ENCODE measurements at places on chromosomes 2 and 18.

GRCh38 chr2:86042256-86043168 lies 63.2 kb downstream of the POLR1A start:
- DNase-seq, result no peak

GRCh38 chr18:53261241-53261640 lies 921.2 kb downstream of the DCC start:
- DNase-seq, result no peak

GRCh38 chr2:135066710-135067109 lies 14.6 kb downstream of the RAB3GAP1 start:
- no peak for DNase-seq

DNA sequence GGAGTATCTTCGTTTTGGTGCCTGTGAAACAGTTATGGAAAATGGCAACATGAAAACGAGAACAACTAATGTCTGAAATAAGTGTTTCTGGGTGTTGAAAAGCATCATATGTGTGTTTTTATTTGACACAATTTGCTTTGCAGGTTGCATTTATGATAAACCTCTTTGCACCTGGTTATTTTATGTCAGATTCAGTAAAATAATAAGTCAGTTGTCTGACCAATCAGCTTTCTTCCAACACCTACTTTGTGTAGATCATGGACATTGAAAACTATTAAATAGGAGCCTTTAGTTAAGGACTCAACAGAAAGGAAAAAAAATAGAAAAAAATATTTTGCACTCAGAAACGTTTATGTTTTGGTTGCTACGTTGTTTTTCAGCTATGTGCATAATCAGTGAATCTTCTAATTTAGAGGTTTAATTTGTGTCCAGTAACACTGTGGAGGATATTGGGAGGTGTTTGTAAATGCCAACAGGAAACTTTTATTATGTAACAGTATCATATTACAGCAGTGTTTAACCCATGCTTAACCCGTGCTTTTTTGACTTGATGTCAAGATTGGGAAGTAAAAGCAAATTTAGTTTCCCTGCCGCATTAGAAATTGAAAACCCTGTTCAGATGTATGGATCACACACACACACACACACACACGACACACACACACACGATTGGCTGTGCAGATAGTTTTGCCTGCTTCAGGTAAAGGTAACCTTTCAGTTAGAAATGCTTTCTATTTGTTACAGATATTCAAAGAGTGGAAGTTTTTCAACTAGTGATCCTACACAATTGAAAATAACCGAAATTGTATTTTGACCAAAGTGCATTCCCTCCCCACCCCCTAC lies 2.6 kb downstream of the PKP4 start:
- DNase-seq, result no peak

- DNase-seq, result no peak
Measured at GRCh38 chr2:199101487-199101886, 356.3 kb downstream of the SATB2 start.

DNA sequence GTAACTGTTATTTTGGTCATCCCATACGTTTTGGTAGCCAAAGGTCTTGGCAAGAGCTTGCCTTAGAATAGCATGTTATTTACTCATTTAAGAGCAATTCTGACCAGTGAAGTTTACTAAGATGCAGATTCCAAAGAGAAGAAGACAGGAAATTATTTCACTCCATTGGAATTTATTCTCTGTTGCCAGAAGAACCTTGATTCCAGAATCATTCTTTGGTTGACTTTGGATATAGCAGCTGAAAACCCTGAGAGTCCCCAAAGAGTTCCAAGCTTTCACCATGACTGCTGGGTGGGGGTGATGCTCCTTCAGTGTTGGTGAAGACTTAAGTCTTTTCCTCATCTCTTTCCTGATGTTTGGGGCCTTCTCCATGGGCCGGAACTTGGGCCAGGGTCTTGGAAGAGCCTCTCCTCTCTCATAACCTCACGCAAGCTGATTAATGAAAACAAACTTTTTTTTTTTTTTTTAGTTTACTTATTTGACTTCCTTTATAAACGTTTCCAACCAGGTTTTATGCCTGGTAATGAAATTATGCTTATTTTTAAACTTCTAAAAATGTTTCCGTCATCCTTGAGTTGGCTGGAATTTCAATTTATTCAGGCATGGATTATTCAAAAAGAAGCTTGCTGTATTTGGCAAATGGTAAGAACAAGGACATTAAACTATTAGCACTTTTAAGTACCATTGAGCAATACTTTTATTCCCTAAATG lies 192.0 kb downstream of the MTX2 start:
- no peak for DNase-seq

DNA sequence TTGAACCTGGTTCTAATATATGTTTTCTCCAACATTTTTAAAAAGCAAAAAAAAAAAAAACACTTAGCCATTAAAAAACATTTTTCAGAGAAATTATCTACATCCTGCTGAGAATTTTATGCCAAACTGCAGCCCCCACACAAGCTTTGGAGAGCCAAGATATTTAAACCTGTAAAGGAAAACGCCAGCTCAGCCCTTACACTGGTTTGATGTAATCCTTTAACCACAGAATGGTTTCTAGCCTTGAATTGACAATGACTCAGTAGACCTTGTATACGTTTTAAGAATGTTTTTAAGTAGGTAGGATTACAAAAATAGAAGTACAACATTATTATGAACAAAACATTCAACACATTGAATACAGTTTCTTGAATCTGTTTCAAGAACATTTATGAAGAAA lies 113.6 kb downstream of the BABAM2 start:
- no peak for DNase-seq

DNA sequence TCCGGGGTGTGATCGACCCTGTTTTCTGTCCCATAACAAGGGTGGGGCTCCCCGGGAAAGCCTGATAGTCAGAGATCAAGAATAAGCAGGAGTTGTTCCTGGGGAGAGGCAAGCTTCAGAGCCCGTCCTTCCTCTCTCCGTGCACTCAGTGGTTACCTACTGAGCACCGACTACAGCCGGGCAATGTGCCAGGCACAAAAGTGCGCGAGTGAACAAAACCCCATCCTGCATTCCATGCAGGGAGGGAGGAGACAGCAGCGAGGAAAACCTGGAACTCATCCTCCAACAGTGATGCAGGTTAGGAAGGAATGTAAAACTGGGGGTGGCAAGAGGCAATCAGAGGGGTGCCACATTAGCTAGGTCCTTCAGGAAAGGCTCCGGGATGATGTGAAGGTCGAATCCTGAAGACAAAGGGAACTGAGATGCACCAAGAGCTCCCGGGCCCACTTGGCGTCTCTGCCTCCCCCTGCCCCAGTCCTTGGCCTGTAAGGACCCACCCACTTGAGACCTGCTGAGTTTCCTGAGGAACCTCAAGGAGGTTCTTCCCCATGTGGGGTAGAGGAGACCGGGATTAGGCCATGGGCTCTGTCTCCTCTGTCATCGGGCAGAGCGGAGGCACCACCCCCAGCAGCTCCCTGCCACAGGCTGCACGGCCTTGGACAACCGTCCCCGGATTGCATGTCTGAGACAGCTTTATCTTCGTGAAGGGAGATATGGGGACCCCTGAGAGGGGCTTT lies 198.2 kb downstream of the NDUFA10 start:
- DNase-seq, result peak; percentile 5

DNA sequence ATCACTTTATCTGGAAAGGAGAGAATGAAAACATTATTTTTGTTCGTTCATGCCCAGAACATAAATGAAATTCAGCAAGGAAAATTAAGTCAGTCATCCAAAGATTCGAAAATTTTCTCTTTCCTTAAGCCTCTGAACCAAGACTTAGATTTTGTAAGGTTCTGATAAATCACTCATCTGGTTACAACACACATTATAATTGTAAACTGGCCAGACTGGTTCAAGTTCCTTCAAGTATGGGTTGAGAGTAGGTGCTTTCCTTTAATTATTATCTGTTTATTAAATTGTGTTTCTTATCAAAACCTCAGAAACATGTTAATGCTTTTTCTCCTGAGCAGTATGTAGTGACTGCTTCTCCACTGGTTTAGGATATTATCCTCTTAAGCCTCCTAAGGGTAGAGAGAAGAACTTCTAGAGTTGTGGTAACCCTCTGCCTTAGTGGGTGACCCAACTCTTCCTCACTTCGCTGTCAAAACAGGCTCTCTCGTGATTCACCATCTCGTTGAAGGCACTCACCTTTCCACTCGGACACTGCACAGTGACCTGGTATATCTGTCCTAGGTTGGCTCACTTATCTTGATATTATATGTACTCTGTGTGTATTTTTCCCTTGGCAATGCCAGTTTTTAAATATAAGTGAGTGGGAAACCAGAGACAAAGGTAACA lies 325.9 kb downstream of the PAX3 start:
- no peak for DNase-seq

DNA sequence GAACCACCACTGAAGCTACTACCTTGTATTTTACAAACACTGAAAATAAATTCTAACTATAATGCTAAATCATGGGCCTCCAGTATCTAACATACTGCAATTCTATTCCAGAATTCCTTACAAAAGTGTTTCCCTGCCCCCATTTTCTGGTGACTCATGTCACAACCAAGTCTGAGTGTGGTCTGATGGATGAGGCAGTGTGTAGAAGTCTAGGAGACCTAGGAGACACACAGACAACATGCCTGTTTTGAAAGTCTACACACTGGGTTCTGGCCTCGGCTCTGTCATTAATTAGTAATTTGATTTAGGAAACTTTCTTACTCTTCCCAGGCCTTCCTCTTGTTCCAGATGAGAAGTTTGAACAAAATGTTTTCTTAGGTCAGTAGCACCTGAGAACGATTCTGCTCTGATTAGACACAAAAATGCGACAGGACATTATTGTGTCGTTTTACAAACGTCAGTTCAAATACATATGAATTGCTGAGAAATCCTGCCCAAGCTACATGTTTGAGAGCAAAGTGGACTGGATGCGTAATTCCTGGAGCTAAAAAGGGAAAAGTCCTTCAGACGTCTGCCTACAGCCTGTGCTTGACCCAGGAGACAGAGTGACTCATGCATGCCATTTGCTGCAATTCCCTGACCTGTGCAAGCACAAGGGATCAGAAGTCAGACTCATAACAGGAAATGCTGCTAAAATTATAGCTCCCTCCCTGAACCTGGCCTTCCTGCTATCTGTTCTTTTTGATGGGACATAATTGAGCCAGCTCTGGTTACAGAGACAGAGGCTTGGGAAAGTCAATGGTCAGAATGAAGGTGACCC lies 494.4 kb downstream of the SOX11 start:
- no peak for DNase-seq

DNA sequence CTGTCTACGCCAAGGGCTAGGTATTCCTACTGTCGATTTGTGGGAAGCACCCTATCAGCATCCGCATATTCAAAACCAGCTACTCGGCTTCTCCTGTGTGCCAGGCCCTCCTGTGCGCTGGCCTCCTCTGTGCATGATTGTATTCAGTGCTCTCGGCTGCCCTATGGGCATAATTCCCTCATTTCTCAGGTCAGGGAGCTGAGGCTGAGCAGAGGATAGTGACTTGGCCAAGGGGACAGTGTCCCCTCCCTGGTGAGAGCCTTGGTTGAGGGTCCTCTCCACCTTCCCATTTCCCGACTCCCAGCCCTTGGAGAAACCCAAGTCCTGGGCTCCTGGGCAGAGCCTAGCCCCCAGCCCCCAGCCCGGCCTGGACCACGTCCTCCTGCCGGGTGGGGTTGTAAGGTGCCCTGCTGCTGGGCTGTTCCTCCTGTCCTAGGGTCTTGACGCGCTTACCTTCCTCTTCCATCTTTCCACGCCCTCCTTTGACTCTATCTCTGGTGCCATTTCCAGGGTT lies 6.3 kb upstream of the HS6ST1 start:
- DNase-seq, result no peak

DNA sequence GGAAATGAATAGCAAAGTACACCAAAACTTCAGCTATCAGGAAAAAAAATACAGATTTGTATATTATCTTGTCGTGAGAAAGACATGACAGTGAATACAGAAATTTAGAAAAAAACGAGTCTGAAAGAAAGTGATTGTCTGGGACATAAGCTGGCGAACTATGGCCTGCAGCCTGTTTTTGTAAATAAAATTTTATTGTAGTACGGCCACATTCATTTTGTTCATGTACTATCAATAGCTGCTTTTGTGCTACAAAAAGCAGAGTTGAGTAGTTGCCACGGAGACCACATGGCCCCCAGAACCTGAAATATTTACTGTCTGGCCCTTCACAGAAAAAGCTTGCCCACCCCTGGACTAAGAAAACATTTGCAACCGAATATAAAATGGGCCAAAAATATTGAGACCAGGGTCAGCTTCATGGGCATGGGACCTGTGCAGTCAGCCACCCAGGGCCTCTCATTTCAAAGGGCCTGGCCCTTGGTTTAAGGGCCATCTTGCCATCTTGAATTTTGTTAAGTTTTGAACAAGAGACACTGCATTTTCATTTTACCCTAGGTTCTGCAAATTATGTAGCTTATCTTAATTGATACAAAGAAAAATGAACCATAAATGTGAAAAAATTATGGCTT lies 17.9 kb downstream of the ANTXR1 start:
- no peak for DNase-seq

- no peak for DNase-seq
Measured at GRCh38 chr2:239256350-239256743, 144.5 kb downstream of the HDAC4 start.

- DNase-seq, result no peak
Measured at GRCh38 chr2:14567561-14567960, 65.0 kb upstream of the LRATD1 start.

DNA sequence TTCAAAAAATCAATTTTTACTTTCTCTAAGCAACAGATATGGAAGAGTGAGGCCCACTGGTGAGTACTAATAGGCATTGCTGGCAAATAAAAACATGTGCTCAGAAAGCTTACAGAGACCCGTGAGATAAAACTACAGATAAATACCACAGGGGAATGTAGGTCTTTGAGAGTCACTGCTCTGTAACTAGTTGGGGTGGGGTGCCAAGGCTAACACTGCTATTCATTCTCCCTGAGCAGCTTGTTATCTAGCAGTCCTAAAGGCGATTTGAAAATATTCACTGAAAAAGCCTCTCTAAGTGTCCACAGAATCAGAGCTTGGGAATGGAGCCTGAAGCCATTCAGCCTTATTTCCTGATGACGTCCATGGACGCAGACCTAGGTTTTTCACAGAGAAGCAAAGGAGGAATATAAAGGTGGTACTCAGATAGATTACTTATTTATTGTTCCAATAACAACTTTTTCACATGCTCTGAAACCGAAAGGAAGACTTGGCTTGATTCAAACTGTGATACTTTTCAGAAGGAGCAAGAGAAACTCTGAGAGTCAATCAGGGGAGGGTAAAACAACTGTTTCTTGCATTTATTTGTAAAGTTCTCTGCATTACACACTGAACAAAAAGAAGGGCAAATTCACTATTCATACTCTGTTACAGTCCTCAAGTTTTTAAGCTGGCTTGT lies 188.4 kb downstream of the PPP1R1C start:
- DNase-seq, result no peak
